Stimulated activated CD4-positive, alpha-beta T cell treated with anti-CD3 and anti-CD28 coated beads, Interleukin-1b, Interleukin-23, amount 100 ng/mL, for 1 hour (primary cell): ENCODE measurements at places on chromosomes 2 and 18.

DNA sequence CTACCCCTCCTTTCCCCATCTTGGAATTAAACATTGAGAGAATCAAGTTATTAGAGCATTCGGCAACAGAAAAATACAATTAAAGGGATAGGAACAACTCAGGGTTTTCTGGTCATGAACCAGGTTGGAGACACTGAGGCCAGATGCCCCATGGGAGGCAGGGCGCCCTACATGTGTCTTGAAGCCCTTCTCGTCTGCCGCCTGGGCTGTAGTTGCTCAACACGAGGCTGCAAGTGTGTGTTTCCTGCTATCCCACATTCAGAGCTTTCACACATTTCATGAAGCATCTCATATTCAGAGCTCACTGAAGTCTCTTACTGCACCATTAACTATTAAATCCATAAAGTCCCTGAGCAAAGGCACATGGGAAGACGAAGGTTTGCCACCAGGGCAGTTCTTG lies 28.8 kb downstream of the TTC39C start:
- DNase-seq: no peak

GRCh38 chr2:20585359-20585709 lies 65.6 kb downstream of the HS1BP3 start:
- DNase-seq: no peak

- no peak for DNase-seq
These were observed 25.6 kb downstream of the MARCHF7 start for GRCh38 chr2:159737917-159738296.

GRCh38 chr2:24307961-24308360 lies 52.4 kb downstream of the ITSN2 start:
- DNase-seq: no peak

DNA sequence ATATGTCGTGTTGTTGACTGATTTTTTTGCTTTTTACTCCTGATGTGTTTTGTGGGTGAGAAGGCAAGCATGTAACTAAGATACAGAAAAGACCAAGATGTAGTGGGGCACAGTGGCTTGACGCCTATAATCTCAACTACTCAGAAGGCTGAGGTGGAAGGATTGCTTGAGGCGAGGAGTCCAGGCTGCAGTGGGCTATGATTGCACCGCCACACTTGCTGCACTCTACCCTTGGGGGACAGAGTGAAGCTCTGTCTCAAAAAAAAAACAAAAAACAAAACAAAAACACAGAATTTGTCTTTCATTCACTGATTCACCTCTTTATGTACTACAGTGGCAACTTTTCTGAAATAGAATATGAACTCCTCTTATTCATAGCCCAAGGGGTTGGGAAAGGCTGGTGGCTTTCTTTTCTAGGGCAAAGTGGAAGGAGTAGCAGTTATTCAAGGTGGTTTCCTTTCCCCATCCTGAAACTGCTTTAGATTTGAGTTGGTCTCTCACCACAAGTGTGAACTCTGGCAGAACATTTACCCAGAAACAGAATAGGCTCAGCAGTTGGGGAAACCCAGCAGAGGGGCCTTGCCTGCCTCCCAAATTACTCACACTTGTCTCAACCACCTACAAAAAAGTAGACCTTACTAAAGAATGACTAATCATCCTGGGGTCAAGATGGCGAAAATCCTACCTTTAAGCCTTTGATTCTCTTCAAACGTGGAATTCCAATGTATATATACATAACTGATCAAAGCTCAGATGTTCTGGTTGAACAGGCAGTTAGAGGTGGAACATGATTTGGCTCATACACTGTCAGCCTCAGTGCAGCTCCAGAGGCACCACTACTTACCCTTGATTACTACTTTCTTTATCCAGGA lies 6.5 kb downstream of the TANK start:
- DNase-seq: no peak

- DNase-seq: no peak
These were observed 292.5 kb downstream of the MTX2 start for GRCh38 chr2:176561706-176562105.

GRCh38 chr2:165795011-165795410 lies 964 bp upstream of the GALNT3 start:
- DNase-seq: no peak
